ENCODE measurements at places on chromosomes 6 and 20.

- DNase-seq = no peak
These were observed 5.9 kb upstream of the PTPN1 start for GRCh38 chr20:50504231-50504823.

DNA sequence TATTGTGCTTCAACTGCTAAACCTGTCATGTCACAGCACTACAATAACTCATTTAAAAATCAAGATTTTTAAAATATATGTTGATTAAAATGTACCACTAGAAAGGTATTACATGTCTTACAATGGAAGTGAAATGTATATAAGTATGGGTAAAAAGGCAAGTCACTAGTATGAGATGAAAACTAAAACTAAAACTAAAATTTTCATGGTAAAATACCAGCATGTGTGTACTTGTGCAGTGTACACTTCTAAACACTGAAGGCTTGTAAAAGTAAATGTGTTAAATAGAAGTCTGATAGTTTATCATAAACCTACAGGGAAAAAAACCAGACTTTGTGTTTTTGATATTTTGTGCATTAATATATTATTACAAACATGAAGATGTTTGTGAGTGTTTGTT lies 13.7 kb upstream of the TMEM244 start:
- DNase-seq = no peak

GRCh38 chr20:44730441-44730840 lies 15.2 kb upstream of the KCNK15 start:
- no peak for DNase-seq

GRCh38 chr6:32177183-32177787 lies 920 bp upstream of the RNF5 start:
- no peak for DNase-seq

DNA sequence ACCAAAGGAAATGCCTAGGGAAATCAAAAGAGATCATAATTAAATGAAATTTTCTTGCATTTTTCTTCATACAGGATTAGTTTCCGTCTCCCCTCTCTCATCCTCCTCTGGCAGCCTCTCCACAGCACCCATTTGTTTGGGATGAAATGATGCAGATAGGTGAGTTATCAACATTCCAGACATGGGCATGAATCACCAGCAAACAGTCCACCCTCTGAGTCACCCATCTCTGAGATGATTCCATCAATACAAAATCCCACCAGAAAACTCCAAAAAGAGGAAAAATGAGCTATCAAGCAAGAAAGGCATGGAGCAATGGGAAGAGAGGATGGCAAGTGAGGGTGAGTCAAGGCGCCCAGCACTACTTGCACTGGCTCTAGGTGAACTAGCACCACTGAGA lies 11.4 kb downstream of the MC3R start:
- DNase-seq = no peak

DNA sequence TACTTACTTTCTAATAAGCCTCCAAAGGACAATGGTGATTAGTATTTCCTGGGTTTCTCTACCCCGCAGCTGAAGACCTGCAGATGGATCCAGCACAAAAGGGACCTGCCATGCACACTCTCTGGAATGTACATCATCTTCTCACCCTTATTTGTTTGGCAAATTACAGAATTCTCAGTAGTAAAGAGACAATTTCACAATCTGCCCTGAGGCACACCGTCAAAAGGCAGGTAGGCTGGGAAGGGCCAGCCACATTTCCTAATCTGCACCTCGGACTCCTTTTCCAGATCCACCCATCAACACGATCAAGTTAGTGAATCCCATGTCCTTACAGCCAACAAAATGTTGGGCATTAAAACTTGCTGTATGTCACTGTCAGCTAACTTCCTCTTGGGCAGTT lies 4.9 kb downstream of the OVOL2 start:
- no peak for DNase-seq

DNA sequence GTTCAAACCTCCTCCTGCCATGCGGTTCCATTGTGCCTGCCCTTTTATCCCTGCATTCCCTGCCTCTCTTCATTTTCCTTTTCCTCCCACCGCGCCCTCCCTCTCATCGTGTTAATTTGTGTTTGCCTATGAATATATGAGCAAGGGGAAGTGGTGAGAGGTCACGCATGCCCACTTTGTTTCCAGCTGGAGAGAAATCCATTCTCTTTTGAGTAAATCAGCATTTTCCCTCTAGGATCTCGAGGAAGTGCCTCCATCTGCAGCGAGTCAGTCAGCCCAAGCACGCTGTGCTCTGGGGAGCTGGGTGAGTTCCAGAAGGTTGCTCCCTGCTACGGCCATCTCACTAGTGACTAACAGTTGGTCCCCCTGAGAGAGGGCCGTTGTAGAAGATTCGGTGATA lies 42.9 kb downstream of the CDH26 start:
- no peak for DNase-seq

Data from stimulated activated CD8-positive, alpha-beta memory T cell treated with anti-CD3 and anti-CD28 coated beads, Interleukin-2, amount 100 ng/mL, for 48 hours (primary cell).